Stimulated activated CD4-positive, alpha-beta T cell treated with anti-CD3 and anti-CD28 coated beads, Interleukin-4, amount 100 ng/mL, for 24 hours (primary cell): ENCODE measurements at places on chromosomes 3 and 15.

GRCh38 chr3:80190051-80190450, 422.3 kb upstream of the ROBO1 start:
- DNase-seq = no peak

- DNase-seq = no peak
Observed at GRCh38 chr3:149023951-149024350, 32.6 kb downstream of the GYG1 start.

DNA sequence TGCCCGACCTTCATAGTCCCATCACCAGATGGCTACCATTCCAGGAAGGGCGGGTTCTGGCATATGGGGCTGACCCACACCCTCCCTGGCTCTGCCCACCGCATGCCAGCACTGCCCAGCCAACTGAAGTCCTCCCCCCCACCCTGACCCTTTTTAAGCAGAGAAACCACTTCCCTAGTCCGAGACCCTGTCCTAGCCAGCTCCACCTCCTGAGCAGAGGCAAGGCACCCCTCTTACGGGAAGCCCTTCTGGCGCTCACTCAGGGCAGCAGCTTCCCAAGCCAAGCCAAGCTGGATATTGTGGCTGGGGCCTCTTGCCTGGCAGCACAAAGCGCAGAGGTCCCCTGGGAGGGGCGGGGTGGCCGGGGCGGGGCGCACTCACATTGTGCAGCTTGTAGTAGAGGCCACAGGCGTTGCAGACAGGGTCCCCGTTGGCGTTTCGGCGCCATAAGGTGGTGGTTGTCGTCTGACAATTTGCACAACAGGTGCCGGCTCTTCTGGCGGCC, 11.5 kb downstream of the GATA2 start:
- no peak for DNase-seq

DNA sequence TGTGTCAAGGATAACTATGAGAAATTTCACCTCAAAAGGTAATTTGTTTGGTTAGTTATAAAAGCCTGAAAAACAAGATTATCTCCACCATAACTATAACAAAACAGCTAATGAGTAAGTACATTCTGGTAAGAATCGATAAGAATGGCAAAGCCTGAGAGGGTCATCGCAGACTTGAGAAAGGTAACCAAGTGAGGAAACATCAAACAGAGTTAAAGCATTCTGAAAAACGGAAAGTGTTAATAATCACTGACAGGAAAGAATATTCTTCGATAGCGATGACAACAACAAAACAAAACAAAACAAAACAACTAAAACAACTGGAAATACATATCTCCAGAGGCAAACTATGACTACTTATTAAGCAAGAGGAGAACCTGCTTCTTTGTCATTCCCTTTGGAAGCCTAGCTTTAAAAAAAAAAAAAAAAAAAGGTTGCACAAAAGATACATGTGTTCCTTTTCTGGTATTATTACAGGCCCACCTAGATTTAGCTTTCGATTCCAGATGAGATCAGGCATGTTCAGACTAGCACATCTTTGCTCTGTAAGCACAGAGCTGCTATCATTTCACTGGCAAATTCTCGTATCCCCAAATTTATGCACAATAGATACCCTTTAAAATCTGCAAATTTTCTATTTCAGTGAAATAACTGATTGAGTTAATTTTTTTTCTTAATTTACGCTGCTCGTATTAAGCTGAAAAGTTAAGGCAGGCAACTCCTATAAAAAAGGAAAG, 155.6 kb downstream of the TIGIT start:
- no peak for DNase-seq

DNA sequence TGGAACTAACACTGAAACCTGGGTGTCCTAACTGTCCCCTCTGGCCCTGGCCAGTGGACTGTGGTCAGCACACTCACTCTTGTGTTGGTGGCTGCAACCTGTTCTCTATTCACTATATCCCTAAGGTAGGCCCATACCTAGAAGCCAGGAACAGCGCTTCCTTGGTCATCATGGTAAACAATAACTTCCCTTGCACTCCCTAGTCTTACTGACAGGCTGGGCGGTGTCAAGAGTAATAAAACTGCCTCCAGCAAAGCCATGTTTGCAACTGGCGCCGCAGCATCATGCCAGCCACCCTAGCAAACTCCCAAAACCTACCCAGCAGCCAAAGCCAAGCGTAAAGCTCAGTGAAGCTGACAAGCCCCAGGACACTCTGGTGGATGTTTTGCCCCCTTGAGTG, 63.1 kb upstream of the TSEN2 start:
- DNase-seq = no peak

DNA sequence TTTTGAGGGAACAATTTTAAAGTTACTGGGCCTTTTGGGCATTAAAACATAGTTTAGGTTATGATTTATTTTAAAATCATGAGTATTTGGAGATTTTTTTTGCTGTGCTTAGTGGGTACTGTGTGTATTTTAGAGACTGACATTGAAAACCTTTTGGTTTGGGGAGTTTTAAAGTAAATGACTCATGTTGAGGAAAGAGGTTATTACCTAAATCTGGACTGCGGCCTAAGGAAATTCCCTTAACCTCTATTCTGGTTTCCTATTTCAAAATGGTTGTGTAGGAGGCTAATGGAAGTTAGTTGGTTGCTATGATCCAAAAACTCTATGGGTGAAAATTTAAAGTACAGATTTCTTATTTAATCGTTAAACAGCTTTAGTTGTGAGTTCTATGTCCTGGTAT, 57.3 kb upstream of the DPH6 start:
- DNase-seq = no peak
